Ovary (tissue), 10 donors: ENCODE measurements at places on chromosomes 2 and 18. TPM values are rescaled to one million over a fixed set of nuclear protein-coding genes. Genes with fewer than 3 reads are reported as not detected.
A peak's percentile ranks its signal among the peaks of the same experiment; 100 is the strongest.

DSG1 gene
- not detected for total RNA-seq

DNA sequence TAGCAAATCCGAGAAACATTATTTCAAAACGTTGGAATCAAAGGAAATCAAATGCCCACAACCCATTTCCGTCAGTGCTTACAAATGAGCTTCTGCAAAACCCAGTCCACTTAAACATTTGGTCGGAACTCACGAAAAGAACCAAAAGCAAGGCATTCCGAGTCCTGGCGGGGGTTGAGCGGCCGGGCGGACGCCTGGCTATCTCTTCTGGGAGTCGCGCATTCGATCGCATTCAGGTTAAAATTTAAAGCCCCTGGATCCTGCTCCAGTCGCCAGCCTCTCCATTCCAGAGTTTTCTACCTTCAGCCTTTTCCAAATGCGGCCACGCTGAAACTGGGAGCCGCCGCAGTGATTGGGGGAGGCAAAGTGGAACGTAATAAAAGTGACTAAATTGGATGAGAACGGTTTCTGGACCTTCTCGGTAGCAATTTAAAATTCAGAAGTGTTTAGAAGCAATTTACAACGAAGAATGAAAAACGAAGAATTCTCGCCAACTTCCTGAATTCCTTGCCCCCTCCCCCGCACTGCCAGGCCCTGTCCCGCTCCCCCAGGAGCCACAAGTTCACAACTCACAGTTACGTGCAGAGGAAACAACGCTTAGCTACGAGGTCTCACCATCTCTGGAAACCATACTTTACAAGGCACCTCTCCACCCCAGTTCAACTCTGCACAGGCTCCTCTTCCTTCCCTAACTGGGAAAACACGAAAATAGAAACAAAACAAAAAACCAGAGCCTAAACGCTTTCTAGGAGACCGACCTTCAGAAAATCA, 1.7 kb upstream of the GATA6 start:
- DNase-seq = peak; percentile 62

GRCh38 chr18:47585136-47585535, 333.7 kb upstream of the SKOR2 start:
- no peak for DNase-seq

DNA sequence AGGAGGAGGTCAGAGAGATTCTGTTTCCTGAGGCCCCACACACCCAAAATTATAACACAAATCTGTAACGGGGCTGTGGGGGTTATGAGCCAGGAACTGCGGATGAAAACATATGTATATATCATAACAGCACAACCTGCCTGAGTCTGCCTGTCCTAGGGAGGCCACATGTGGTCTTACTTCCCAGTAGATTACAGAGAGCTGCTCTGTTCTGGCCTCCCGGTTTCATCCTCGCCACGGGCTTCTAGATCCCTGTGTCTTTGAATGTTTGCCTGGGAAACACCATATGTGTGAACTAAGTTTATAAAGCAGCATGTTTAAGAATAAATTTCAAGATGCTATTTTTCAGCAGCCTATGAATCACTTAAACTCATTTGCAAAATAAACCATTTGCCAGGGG, 124.0 kb downstream of the TMEM200C start:
- no peak for DNase-seq

- DNase-seq = peak; percentile 74
Measured at GRCh38 chr2:208072250-208072892, 47.0 kb upstream of the PLEKHM3 start.

DNA sequence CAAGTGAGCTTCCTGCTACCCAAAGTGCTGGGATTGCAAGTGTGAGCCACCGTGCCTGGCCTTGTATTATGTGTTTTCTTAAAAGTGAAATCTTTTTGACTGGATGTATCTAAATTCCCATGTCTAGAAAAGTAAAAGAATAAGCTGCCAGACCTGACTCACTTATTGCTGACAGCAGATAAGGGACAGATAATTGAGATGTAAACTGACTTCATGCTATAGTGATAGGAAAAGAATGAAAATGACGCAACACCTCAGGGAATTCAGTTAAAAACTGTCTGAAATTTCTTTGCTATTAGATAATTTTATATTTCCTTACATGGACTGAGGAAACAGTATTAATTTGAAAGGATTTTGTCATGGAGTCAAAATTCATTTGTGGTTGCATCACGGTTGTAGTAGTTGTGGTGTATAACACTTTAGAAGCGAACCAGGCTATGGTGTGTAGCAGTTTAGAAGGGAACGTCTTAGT, 19.4 kb downstream of the TTC27 start:
- DNase-seq = no peak

- DNase-seq = no peak
Measured at GRCh38 chr18:30969670-30970170, 72.8 kb downstream of the DSC3 start.

DNA sequence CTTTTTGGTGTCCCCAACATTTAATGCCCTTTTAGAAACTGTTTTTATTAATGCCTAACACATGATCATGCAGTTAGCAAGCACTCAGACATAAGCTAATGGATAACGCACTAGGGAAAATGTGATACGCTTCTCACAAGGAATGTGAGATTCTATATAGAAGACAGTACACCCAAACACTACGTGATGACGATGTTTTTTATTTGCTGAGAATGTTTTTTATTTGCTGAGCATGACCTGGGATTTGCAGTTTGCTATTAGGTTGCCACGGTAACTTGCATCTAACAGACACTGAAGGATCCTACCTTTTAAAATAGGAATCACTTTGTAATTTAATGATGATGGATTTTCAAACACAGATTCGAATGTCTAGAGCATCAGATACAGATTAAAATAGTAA, 4.9 kb downstream of the SMC6 start:
- no peak for DNase-seq

GRCh38 chr2:215784371-215784783, 229.0 kb downstream of the MREG start:
- peak; percentile 30 for DNase-seq

DNA sequence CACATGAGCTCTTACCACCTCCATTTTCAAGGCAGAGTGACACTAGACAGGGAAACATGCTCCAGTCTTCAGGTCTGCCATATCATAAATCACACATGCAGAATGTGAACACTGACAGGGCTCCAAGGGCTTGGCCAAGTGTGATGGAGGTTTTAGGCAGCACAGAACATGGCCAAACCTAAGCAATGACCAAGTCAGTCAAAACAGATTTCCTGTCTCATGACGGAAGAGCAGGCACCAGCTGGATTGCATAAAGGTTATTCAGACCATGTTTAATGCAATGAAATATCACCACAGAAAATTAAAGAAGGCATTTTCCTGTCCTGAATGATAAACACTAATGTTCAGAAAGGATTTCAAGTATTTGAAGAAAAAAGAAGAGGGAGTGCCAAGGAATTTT, 72.5 kb downstream of the SUMO1 start:
- no peak for DNase-seq

C18orf54 gene
- total RNA-seq = 1.9 TPM

DNA sequence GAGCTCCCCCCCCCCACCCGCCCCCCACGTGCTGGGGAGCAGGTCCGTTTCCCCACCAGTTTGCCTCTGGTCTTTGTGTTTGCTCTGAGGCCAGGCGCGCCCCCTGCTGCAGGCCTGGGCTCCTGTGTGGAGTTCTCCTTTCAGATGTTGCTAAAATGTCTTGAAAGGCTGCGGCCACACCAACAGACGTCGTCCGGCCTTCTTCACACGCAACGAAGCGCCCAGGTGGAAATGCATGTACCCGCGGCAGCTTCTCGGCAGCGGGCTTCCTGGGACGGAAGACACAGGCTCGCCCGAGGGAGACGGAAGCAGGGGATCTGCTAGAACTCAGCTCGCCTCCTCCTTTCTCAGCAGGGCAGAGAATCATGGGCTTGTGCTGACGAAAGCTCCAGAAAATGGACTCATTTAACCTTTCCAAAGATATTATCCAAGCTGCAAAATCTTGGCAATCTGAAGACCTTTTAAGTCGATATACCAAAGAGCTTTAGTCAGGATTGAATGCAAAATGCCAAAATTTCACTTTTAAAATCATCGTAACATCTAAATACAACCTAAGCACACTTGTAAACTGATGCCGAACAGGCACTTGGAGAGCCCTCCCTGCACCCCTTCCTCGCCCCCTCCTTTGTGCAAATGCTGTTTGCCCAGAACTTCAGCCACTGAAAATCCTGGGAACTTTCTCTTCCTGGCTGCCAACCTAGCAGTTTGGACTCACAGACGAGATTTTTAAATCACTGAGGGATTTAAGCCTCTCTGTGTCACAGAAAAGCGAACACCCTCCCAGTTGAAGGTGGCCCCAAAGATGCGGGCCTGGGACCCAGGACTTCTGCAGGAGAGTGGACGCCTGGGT, 125.5 kb upstream of the ZNF516 start:
- DNase-seq = peak; percentile 77

DNA sequence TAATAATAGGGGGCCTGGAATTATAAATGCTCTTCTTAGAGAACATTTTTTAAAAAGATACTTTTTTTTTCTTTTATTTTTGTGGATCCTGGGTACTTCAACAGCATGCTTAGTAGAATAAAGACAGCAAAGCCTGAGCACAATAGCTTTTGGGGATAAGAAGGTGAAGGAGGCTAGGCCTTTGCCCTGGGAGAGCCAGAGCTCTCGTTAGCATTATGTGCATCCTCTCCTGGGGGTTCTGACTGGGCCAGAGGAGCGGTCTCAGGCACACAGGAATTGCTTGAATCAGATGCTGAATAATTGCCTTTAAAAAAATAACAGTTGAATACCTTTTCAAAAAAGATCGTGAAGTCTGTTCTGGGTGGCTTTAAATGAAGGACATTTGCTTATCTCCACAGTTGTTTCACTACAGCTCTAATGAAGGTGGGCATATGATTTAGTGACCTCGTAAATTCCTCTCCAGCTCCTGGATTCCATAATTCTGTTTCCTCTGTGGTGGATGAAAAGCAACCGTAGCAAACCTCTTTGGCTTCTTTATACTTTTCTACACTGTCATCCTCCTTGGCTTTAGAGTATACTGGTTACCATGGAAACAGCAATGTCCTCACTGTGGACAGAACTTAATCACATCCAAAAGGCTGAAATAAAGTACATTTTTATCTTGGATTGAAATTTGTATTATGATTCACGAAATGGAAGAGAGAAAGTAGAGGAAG, 133.8 kb downstream of the MAIP1 start:
- DNase-seq = no peak

DNA sequence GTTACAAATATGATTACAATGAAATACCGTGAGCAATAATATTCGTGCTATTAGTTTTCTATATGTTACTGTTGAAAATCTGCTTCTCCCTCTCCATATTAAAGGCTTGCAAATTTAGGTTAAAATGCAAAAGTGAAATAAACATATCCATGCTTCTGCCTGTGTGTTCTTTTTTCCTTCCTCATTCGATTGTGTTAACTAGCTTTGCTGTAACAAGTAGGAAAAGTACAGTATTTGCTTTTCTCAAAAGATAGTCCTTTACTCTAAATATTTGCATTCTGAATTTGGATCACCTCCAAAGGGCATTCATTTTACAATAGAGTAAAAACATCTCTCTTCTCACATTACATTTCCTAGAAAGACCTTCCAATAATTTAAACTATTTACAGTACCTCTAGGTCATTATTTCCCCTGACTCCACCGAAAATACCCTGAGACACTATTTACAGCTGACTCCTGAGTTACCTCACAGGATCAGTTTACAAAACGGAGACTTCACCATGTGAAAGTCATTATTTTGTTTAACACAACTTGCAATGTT, 835.0 kb upstream of the FANCL start:
- no peak for DNase-seq

MROH2A gene
- total RNA-seq = not detected

CGREF1 gene
- 17.6 TPM for total RNA-seq

ICOS gene
- total RNA-seq = 0.11 TPM

GRCh38 chr2:55345064-55345463, 74.6 kb downstream of the CCDC88A start:
- no peak for DNase-seq

GRCh38 chr18:25360301-25360899, 8.4 kb upstream of the ZNF521 start:
- DNase-seq = no peak

- no peak for DNase-seq
Measured at GRCh38 chr2:233240897-233241296, 10.6 kb upstream of the ATG16L1 start.

GRCh38 chr2:127024769-127025358, 82.1 kb downstream of the BIN1 start:
- no peak for DNase-seq

ADCY3 gene
- total RNA-seq = 27.1 TPM

- no peak for DNase-seq
Measured at GRCh38 chr18:36660311-36660710, 168.5 kb downstream of the TPGS2 start.

GRCh38 chr2:208049006-208049405, 23.7 kb upstream of the PLEKHM3 start:
- no peak for DNase-seq

DNA sequence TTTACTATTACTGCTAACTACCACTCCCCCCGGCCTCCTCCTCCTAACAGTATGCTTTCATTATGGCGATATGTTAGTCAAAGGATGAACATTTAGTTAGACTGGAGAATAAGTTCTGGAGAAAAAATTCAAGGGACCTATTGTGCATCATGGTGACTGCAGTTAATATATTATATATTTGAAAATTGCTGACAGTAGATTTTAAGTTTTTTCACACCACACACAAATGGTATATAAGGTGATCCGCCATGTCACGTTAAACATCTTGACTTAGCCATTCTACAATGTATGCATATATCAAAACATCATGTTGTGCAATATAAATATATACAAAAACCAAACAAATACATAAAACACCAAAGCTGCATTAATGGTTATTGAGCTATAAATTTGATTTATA, 873.7 kb downstream of the CNTNAP5 start:
- DNase-seq = no peak

IER3IP1 gene
- 10.0 TPM for total RNA-seq

CFAP65 gene
- 2.0 TPM for total RNA-seq

DNA sequence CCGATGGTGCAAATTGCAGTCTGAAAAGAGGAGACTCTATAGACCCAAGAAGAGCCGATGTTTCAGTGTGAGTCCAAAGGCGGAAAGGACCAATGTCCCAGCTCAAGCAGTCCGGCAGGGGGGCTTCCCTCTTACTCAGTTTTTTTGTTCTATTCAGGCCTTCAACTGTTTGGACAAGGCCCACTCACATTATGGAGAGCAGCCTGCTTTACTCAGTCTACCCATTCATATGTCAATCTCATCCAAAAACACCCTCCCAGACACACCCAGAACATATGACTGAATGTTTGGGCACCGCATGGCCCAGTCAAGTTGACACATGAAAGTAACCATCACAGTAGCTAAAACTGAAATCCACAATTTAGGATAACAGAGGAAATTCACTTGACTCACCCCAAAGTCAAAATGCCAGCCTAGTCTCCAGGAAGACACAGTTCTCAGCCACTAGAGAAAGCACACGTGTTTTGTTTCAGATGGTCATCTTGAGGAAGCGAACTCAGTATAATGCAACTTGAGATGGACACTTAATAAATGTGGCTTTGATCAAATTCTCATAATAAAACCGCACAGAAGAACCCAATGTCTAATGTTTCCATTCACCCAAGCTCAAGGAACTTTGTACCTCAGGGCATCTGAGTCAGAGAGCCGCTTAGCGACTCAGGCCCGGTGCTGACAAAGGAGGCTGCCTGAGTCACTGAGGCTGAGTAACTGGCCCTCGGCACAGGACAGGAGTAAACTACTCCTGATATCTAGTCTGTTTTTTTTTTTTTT, 2.4 kb downstream of the FHL2 start:
- peak; percentile 78 for DNase-seq
